ENCODE measurements at places on chromosomes 5 and 9.

GRCh38 chr5:35038891-35039290 lies 8.9 kb downstream of the AGXT2 start:
- DNase-seq = no peak

GRCh38 chr5:90017239-90017638 lies 392.3 kb downstream of the CETN3 start:
- no peak for DNase-seq

- DNase-seq = no peak
These were observed 2126.3 kb upstream of the ACO1 start for GRCh38 chr9:30258094-30258493.

DNA sequence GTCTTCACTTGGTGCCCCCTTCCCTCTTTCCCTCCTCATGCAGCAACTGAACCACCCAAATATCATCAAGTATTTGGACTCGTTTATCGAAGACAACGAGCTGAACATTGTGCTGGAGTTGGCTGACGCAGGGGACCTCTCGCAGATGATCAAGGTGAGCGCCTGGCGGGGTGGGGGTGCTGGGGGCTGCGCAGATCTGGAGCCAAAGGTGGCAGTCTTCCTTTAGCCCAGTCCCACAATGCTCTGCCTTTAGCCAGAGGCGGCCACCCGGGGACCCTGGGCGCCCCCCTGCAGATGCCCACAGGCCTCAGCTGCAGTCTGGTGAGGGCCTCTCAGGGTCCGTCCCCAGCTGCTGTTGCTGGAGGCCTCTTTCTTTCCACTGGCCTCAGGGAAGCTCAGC lies 63.7 kb downstream of the NEK6 start:
- DNase-seq = no peak

GRCh38 chr9:137721479-137721878 lies 102.7 kb downstream of the EHMT1 start:
- DNase-seq = no peak

GRCh38 chr5:122327110-122327509 lies 15.1 kb downstream of the SNCAIP start:
- no peak for DNase-seq

DNA sequence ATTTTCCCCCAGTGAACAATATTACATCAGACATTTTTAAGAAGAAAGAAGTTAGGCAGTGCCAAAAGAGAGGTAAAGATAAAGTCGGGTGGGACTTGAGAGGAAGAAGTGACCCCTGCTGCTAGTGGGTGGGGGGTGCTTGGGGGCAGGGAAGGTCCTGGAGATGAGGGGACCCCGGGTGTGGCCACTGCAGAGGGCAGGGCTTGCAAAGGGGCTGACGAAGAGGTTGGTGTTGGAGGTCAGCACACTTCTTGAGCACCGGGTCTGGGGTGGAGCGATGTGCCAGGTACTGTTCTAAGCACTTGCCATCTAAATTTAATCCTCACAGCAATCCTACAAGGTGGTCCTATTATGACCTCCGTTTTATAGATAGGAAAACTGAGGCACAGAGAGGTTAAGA lies 62.0 kb downstream of the AMBP start:
- DNase-seq = no peak

- DNase-seq = no peak
These were observed 48.8 kb downstream of the NTNG2 start for GRCh38 chr9:132210472-132211145.

DNA sequence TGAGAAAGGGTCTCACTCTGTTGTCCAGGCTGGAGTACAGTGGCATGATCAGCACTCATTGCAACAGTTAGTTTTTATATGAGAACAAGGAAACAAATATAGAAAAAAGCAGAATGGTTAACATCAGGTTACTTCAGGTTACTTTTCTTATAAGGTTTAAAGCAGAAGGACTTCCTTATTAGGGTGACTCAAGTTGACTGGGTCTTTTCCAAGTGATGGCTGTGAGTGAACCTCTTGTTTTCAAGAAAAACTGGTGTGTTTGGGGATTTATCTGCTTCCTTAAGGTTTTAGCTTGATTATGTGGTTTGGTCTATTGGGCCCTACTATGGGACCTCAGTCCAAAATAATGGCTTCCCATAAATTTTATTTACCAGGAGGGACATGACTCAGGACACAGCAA lies 99.2 kb downstream of the ARRDC3 start:
- DNase-seq = no peak

- no peak for DNase-seq
These were observed 30.5 kb downstream of the GRIA1 start for GRCh38 chr5:153520952-153521351.

- no peak for DNase-seq
These were observed 1.4 kb upstream of the PPP2CA start for GRCh38 chr5:134227259-134227658.

DNA sequence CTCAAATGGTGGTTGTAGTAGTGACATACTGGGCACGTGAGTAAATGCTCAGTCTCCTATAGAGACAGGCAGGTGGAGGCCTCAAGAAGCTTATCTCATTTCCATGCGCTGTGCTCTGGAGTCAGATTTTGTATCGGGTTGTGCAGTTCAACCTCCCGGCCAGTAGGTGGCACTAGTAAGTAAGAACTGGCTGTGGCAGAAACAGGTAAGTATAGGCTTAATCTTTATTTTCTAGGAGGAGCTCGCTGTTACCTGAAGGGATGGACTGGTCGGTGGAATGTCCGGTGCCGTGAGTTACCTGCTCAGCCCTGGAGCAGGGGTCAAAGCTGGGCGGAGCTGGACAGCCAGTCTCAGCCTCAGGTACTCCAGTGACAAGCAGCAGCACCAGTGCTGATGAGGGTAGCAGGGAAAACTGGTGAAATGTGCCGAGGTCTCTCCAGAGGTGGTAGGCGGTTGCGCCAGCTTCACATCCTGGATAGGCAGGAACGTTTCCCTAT lies 880.1 kb upstream of the SEMA6A start:
- peak; percentile 54 for DNase-seq

- no peak for DNase-seq
These were observed 196.8 kb downstream of the ANXA1 start for GRCh38 chr9:73348471-73348870.

DNA sequence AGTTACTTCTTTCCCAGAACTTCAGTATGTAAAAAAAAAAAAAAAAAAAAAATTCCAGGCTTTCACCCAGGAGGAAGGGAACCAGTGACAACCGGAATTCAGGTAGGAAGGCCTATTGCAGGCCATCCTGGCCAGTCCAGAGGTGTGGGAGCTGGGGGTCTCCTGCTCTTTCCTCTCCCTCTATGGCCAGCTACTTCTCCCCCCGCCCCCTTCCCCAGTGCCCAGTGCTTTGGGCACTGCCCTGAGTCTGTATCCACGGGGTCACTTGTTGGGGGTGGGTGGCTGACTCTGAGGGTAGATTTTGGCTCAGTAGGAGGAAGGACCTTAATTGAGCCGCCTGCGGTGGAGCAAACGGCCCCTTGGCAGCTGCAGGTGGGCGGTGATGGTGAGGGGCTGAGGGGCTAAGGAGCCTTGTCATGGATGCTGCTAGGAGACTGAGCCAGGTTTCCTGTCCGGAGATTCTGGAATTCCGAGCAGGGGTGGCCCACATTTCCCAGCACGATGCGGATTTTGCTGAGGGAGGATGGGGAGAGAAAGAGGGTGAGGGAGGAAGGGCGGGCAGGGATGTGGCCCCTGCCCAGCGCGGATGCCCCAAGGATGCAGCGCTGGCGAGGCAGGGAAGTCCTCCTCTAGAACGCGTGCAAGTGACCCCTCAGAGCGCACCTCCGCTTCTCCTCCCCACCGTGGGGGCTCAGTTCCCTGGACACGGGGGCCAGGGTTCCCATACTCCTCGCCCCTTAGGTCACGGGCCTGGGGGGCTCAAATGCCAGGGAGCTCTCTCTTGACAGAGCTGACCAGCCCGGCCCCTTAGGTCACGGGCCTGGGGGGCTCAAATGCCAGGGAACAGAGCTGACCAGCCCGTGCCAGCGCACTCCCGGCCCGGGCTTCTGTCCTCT lies 1.2 kb upstream of the PHF2 start:
- no peak for DNase-seq

DNA sequence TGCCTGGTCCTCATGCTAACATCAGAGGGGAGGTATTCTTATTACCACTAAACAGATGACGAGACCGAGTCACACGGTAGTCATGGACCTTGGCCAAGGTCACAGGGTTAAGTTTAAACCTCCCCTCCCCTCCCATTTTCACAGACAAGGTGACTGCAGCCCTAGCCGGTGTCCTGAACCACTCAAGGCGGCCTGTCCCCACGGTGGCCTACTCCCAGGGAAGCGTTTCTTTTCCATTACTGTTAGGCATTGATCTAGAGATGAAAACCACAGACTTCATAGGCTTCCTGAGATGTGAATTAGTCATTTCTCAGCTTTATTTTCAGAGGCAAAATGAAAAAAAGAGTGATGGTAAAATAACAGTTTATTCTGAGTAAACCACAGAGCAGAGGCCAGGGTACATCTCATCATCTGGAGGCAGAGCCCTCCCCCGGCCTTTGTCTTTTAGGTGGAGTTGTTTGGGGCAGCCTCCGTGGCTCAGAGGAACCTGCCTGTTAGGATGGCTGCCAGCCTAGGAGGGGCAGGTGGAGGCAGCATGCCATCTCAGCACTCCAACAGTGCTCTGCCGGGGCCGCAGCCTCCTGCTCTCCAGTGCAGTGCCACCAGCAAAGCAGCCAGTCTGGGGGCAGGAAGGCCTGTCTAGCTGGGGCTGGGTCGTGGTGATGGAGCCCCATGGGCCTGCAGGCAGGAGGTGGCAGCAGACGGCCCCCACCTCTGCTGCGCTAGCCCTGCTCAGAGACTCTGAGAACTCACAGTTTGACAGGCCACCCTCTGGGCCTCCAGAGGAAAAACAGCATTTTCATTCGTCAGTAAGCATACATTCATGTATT lies 71.2 kb downstream of the RAPGEF1 start:
- DNase-seq = peak; percentile 81

- DNase-seq = no peak
These were observed 113.3 kb upstream of the CAST start for GRCh38 chr5:96548905-96549304.

- DNase-seq = no peak
These were observed 1.9 kb downstream of the ENTPD8 start for GRCh38 chr9:137439158-137439714.

- DNase-seq = no peak
These were observed 193.1 kb downstream of the GLIS3 start for GRCh38 chr9:4106760-4107143.

- no peak for DNase-seq
These were observed 122.8 kb downstream of the CAMK4 start for GRCh38 chr5:111347021-111347420.

- no peak for DNase-seq
These were observed 98.5 kb downstream of the NR3C1 start for GRCh38 chr5:143304836-143305475.

GRCh38 chr5:172713113-172713808 lies 57.7 kb downstream of the DUSP1 start:
- peak; percentile 72 for DNase-seq

DNA sequence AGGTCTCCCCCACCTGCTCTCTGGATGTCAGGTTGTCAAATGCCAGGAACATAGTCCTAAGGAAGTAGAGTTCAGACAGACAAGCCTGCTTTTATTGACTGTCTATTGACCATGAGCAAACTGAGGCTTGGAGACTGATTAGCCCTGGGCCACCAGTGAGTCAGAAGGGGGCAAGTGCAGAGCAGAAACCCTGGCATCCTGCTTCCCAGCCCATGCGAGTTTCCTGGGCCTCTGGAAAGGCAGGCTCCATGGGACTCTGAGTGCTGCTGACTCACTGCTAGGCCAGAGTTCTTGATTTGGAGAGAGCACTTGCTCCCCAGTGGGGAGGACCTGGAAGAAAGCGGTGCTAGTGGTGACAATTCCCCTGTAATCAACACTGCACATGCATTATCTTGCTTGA lies 2.8 kb upstream of the HBEGF start:
- no peak for DNase-seq

DNA sequence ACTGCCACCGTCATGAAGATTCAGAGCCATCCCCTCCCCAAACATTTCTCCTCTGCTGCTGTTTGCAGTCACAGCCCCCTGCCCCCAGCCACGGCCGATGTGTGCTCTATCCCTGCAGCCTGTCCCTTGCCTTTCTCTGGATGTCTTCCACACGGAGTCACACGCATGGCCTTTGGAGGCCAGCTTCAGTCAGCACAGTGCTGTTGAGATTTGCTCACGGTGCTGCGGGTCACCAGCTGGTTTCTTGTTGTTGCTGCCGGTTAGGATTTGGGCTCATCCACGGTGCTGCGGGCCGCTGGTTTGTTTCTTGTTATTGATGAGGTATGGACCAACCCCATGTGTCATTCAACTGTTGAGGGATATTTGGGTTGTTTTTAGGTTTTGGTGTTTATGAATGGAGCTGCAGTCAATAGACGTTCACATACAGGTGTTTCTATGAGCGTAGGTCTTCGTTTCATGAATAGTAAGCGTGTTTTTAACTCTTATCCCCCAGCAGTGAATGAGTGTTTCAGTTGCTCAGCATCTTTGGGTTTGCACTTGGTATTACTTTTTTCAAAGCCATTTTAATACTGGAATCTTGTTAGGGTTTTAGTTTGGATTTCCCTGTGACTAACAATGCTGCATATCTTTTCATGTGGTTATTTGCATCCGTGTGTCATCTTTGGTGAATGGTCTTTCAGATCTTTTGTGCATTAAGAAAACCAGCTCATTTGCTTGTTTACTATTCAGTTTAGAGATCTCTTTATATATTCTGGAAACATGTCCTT lies 57.6 kb downstream of the AHRR start:
- no peak for DNase-seq

DNA sequence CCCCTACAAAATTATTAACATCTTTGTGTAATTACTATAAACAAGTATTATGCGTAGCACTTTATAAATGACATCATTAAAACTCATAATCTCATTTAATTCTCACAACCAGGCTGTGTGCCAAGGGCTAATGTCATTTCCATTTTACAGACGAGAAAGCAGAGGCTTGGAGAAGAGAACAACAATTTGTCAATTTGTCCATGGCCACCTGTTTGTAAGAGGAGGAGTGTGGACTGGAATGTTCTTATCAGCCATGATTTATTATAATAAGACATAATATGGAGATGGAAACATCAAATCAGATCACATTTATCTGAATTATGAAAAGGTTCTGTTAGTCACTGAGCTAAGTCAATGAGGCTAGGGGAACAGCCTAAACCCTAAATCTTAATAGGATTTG lies 97.0 kb downstream of the DROSHA start:
- no peak for DNase-seq

DNA sequence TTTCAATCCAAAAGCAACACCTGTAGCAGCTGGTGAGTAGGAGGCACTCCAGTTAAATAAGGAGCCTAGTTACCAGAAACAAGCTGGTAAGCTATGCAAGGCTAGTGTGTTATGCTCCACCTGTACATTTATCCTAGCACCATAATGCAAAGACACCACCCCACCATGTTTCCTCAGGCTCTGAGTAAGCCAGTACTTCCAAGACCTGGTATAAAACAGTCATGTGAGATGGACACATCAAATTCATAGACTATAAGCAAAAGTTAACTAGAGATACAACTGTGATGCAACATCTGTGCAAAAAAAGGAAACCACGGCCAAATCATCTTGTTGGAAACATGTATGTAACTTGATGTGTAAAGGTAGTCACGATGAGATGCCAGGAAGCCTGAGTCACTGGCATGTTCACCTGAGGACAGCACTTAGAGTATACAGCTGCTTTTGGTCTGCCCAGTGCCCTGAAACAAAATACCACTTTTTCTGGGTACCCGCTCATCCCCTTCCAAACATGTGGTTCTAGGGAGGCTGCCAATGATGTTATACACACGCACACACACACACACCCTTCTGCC lies 66.1 kb downstream of the CDK5RAP2 start:
- no peak for DNase-seq

- DNase-seq = no peak
These were observed 18.1 kb downstream of the MYMK start for GRCh38 chr9:133506653-133507038.
